ENCODE measurements at places on chromosomes 5 and 9.

DNA sequence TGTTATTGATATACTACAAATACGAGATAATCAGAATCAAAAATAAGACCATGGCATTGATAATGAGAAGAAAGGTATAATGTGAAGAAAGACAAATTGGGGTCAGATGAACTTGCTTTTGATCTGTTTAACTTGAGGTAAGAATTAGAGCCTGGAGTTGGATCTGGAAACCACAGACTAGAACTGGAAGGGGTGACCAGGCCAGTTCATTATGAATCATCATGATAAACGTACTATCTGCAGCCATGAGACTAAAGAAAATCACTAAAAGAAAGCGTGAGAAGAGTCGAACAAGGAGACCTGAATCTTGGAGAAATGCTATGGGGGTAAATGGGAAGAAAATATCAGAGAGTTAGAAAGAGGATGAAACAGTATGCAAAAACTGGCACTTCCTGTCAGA lies 967.5 kb downstream of the NR2F1-AS1 start:
- DNase-seq = no peak

GRCh38 chr5:139402561-139403158 lies 1.2 kb downstream of the SPATA24 start:
- DNase-seq = no peak

- no peak for DNase-seq
Observed at GRCh38 chr9:127562841-127563401, 49.2 kb upstream of the STXBP1 start.

- no peak for DNase-seq
Observed at GRCh38 chr5:118905196-118905595, 83.2 kb downstream of the DTWD2 start.

- DNase-seq = no peak
Observed at GRCh38 chr5:97276474-97277120, 93.5 kb upstream of the RIOK2 start.

DNA sequence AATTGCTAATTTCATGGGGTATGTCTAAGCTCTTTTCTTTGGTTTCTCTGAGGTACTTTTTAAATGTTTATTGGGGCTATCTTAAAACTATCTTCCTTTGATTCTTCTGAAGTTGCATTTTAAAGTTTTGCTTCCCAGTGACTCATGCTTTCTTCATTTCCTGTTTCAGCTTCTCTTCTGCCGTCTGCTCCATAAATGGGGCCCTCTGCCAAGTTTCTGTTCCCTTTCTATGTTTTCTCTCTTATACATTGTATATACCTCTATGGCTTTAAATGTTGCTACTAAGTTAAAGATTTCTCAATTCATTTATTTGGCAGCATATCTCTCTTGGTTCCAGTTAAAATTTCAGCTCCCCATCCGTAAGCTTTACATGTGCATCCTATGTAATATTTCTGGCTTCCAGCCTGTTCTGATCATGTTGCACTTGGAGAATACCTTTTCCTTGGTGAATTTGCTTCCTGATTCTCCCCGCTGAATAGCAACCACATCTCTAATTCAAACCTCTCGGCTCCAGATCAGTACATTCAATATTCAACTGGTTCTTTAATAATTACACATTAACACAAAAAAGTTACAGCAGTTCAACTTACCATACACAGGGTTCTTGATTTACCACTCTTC lies 125.3 kb downstream of the ST8SIA4 start:
- peak; percentile 76 for DNase-seq

DNA sequence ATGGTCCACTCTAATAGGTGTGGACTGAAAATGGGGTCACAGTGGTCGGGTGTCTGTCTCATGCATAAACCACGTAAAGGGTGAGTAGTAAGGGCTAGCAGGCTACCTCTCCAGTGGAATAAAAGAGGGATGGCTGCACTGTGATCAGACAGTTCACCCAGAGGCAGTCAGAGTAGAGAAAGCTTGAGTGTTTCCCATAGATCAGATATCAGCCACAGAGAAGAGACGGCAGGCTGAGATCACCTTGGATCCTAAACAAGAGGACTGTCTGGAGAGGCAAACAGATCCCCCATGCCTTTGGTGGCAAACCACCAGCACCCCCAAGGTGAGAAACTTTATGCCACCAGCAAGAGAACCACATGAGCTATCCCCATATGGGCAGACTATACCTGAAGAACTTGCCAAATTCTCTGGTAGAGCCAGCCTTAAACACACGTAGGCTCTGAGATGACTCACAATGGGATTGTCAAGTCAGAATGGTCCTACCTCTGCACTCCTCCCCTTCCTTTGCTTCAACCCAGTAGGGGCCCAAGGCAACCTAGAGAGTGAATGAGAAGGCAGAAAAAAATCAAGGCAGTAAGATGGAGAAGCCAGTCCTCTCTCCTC lies 205.2 kb upstream of the MAP3K1 start:
- no peak for DNase-seq

DNA sequence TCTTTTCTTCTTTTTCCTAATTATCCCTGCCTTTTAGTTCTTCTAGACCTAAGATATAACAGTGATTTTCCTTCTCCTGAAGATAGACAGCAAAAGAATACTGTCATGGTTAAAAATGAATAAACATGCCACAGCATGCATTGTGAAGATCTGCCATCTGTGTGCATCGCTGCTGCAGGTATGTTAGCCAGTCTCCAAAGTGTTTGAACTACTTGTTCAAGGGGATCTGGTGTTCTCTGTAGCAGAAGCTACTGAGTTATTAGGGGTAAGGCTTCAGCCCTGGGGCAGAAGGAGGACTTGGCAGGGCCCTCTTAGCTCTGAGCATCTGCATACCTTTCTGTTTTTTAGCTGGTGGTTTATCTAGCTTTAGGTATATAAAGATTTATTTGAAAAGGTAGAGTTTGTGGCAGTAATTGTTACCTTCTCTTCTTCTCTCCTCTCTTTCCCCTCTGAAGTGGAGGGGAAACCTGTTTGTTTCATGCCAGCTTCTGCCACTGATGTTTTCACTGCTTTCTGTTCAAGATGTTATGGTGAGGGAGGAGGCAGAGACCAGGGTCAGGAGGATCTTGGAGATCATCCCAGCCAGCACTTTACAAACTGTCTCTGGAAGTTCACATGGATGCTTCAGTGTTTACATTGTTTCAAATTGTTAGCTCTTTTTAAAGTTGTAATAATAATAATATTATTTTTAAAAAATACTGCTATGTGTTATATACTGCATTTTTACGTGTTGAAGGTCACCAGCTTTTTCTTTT lies 25.2 kb downstream of the GALNT10 start:
- no peak for DNase-seq

- no peak for DNase-seq
Observed at GRCh38 chr5:51846015-51846414, 462.8 kb downstream of the ISL1 start.

DNA sequence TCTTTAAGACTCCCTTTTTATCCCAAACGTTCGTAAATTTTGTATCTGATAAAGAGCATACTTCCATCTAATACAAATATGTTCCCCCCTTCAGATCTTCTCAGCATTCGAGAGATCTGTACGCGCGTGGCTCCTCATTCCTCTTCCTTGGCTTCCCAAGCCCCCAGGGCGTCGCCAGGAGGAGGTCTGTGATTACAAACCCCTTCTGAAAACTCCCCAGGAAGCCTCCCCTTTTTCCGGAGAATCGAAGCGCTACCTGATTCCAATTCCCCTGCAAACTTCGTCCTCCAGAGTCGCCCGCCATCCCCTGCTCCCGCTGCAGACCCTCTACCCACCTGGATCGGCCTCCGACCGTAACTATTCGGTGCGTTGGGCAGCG lies 19.9 kb downstream of the CDKN2A start:
- DNase-seq = no peak

- no peak for DNase-seq
Observed at GRCh38 chr9:131585375-131585774, 40.1 kb downstream of the PRRT1B start.
